ENCODE measurements at places on chromosomes 6 and 20.

- DNase-seq = no peak
Observed at GRCh38 chr6:75524322-75524972, 30.8 kb upstream of the FILIP1 start.

- no peak for DNase-seq
Observed at GRCh38 chr6:133340557-133340956, 99.4 kb downstream of the EYA4 start.

- no peak for DNase-seq
Observed at GRCh38 chr6:20286968-20287565, 74.8 kb upstream of the MBOAT1 start.

- DNase-seq = no peak
Observed at GRCh38 chr6:15129887-15130286, 116.0 kb upstream of the JARID2 start.

DNA sequence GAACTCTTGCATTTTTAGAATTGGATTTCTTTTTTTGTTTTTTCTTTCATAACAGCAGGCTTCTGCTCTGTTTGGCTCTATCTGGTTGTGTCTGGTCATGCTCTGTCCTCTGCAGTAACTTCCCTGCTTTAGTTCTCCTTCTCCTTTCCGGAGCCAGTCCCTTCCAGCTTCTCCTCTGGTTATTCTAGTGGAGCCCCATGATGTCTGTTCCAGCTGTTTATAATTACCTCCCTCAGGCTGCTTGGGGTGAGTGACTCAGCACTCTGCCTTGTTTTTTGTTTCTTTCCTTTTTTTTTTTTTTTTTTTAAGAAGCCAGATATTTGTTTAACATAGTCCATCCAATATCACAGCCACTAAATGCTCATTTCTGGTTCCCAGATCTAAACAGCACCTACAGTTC lies 409.6 kb downstream of the MAFB start:
- DNase-seq = no peak

DNA sequence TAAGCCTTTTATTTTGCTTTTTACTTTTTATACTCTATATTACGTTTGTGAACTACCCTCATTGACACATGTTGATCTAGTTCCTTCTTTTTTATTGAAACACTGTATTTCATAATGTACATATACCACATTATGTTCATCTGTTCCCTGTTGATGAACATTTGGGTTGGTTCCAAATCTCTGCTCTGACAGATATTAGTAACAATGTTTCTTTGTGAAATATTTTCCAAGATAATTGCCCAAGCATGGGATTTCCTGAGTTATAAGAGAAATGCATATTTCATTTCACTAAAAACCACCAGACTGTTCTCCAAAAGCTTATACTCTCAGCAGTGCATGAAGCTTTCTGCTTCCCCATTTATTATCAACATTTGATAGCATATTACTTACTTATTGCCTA lies 44.2 kb upstream of the TNFRSF21 start:
- DNase-seq = no peak

GRCh38 chr6:16414205-16414604 lies 175.8 kb downstream of the GMPR start:
- DNase-seq = no peak

DNA sequence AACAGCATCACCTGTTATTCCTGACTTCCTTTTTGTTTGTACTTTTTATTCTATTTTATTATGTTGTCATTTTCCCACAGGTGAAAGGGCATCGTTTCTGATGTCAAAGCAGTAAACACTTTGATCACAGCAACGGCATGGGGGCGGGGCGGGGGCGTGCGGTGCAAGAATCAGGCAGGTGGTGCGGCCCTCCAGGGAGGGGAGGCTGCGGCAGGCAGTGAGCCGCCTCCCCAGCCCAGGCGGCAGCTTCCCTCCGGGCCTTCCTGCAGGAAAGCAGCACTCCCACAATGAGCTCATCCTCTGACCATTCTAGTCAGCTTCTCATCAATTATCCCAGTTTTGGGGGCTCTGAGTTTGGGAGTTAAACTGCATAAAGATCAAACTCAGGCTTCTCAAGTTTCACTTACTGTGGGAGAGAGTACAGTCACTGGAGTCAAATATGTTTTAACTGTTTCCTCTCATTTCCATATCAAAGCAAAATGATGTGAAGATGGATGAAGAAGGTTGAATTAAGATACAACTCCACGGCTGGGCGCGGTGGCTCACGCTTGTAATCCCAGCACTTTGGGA lies 608.4 kb upstream of the AGPAT4 start:
- DNase-seq = no peak

- no peak for DNase-seq
Observed at GRCh38 chr6:131736003-131736596, 25.3 kb upstream of the CTAGE9 start.

DNA sequence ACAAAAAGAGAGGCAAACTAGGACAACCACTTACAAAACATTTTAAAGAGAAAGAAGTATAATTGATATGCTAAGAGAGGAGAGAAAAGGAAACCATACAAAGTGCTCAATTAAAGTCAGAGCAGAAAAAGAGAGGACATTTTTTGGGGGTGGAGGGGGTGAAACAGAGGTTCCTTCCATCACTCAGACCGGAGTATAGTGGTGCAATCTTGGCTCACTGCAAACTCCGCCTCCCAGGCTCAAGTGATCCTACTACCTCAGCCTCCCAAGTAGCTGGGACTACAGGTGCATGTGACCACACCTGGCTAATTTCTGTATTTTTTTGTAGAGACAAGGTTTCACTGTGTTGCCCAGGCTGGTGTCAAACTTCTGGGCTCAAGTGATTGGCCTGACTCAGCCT lies 9.4 kb downstream of the WASF1 start:
- no peak for DNase-seq

DNA sequence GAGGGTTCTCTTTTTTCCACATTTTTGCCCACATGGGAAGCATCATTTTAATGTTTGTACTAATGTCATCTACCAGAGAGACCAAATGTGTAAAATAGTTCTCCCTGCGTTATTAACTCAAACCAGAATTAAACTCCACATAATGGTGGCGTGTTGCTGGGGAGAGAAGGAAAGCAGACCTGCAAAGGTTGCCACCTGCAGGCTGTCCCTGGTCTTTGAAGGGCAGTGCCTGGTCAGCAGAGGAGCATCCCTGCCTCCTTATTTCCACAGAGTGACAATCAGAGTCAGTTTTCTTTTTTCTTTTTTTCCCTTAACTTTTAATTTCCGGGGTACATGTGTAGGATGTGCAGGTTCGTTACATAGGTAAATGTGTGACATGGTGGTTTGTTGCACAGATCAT lies 214.5 kb downstream of the TBX18 start:
- DNase-seq = no peak

Data from naive B cell (primary cell).